ENCODE measurements at places on chromosomes 3 and 15.

GRCh38 chr3:106379251-106379750 lies 510.5 kb upstream of the CBLB start:
- no peak for DNase-seq

DNA sequence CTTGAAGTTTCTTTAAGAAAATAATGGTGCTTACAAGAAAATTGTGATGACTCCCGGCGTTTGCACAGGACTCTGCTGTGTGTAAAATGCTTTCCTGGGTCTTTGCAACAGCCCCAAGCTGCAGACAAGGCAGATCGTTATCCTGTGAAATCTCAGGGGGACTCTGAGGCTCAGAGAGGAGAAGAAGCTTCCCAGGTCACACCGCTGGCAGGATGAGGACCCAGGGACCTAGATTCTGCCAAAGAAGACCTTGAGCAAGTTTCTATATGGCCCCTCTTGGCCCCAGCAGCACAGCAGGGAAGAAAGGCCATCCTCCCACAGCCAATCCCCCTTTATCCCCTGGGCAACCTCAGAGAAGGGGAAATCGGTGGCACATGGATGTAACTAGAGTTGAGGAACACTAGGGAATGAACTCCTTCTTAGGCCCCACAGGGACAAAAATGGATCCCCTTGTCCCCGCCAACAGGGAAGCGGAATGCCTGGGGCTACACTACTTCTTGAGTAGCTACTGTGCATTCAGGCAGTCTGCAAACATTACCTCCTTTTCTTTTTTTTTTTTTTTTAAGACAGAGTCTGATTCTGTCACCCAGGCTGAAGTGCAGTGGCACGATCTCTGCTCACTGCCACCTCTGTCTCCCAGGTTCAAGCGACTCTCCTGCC lies 72.8 kb downstream of the CPN2 start:
- DNase-seq, result no peak

DNA sequence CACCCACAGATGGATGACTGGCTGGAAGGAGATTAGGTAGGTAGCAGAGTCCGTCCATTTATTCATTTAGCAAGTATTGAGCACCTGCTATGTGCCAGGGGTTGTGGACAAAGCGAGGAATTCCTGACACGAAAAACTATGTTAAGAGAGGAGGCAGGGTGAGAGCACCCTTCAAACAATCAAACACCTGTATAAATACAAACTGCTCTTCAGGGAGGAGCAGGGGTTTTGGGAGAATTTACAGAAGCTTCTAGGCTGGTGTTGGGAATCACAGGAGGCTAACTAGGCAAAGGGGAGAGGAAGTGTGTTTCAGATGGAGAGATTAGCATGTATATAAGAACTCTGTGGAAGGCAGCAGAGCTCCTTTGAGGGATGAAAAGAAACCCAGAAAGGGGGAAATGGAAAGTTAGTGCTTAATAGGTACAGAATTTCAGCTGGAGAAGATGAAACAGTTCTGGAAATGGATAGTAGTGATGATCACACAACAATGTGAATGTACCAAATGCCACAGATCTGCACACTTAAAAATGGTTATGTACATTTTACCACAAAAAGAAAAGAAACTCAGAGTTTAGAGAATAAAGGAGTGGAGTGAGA lies 805 bp upstream of the SEC22C start:
- DNase-seq, result no peak

GRCh38 chr15:32774022-32774421 lies 56.2 kb downstream of the GREM1 start:
- DNase-seq, result no peak

DNA sequence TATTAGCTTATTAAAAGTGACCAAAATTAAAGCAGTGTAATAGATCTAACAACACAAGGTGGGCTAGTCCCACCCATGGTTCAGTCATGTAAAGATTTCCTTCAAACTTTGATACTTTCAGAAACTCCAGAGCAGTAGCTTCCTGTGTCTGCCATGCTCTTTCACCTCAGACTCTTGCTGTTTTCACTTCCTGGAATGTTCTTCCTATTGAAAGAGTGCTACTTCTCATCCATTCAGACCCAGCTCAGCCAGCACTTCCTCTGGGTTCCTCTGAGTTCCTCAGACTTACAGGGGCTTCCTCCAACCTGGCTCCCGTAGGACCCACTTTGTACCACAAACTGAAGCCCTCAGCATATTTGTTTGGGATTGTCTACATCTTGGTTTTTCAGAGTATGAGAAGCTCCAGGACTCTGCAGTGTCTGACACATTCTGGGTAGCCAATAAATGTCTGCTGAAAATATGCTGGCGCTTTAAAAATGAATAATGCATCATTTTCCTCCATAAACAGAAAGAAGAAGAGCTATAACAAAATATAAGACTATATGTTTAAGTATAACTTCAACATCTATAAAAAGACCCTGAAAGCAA lies 18.0 kb downstream of the NCEH1 start:
- no peak for DNase-seq

DNA sequence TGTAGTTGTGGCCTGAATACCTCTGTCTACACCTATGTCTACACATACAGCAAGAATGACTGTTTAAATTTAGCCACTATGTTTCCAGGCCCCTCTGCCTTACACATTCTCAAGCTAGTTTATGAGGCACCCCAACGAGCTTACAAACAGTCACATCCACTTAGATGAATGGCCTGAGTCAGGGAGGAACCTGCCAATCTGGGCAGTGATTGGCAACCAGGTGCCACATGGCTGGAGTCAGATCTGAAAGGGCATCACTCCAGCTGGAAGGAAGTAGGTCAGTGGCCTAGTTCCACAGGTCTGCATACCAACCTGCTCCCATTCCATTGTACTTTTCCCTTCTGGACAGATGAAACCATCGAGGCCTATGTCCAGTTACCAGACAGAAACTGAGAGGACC lies 136.3 kb downstream of the FOXP1 start:
- DNase-seq, result no peak

- DNase-seq, result no peak
These were observed 523.1 kb downstream of the ROBO2 start for GRCh38 chr3:77563012-77563411.

GRCh38 chr3:22704166-22704565 lies 499.0 kb upstream of the UBE2E2 start:
- DNase-seq, result no peak

- DNase-seq, result no peak
These were observed 36.2 kb upstream of the PROK2 start for GRCh38 chr3:71821116-71821515.

DNA sequence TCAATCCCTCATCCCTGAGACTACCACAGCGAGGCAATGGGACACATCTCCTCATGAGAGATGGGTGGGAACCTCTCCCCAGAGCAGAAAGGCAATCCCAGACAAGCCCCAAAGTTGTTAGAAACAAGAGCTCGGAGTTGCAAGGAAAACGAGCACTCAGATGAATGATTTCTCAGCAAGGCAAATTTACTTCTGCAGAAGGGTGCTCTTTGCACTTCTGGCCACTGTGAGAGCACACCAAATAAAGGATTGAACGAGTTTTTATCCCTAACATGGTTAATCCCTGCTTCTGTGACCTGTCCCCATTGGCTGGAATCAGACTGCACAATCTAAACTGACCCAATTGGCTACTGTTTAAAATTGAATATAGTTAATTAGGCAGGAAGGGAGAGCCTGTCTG lies 339.1 kb upstream of the POU1F1 start:
- no peak for DNase-seq

- no peak for DNase-seq
These were observed 33.2 kb downstream of the SCAPER start for GRCh38 chr15:76871930-76872329.

- no peak for DNase-seq
These were observed 397.3 kb upstream of the RASGRP1 start for GRCh38 chr15:38961931-38962330.

DNA sequence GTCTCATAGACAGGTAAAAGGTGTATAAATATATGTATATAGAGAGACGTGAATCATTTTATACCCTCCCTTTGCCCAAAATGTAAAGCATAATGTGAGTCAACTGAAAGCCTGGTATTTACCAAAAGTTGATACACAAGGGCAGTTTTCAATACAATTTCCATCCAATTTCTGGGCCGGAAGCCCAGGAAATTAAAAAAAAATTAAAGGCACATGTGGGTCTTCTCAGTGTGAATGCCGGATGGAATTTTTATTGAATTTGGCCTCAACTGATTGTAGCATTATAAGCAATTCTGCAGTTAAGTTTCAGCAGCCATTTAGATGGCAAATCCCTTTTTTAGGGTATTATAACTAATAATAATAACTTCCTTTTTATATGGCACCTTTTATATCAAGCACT lies 3.3 kb upstream of the CNTN3 start:
- DNase-seq, result no peak

DNA sequence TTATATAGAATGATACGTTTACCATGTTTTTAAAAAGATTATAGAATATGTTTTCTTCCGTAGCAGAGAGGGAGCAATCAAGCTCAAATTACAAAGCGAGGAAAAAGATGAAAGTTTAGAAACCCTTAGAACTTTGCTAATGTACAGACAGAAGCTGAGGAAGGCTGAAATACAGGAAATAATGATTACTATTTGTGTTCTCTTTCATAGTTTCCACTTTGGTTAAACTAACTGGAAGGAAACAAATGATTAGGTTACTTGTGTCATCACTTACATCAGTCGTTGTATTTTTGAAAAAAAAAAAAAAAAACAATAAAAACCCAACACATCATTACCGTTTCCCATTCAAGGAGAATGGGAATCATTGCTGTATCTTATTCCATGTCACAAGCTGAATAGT lies 337.8 kb upstream of the CBLB start:
- no peak for DNase-seq

DNA sequence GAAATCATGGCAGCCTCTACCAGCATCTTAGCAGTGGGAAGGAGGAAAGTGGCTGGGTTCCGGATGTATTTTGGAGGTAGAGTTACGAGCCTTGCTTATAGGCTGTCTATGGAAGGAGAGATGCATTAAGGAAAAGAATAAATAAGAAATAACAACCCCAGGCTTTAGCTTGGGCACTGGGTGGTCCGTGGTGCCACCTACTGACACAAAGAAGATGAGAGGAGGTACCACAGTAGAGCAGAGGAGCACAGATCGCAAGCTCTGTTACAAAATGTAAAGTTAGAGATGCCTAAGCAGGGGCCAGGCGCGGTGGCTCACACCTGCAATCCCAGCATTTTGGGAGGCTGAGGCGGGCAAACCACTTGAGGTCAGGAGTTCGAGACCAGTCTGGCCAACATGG lies 74.8 kb downstream of the TMEM39A start:
- no peak for DNase-seq

DNA sequence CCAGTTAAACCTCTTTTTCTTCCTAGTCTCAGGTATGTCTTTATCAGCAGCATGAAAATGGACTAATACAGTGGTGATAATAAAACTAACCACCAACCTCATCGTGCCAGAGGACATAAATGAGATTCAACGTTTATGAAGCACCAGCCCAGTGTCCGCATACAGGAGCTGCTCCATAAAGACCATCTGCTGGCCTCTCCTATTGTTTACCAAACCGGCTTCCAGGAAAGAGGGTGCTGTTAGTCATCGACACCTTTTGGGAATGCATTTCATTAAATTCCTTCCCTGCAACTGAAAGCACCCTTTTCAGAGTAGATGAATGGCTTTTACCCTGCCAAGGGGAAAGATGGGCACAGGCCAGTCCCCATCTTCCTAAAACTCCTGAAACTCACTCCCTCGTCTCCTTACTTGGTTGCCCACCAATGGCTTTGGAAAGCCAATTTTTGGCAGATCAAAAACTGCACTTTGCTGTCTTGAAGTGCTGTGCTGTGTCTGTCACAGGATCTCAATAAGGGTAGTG lies 122.1 kb downstream of the AQP9 start:
- no peak for DNase-seq

DNA sequence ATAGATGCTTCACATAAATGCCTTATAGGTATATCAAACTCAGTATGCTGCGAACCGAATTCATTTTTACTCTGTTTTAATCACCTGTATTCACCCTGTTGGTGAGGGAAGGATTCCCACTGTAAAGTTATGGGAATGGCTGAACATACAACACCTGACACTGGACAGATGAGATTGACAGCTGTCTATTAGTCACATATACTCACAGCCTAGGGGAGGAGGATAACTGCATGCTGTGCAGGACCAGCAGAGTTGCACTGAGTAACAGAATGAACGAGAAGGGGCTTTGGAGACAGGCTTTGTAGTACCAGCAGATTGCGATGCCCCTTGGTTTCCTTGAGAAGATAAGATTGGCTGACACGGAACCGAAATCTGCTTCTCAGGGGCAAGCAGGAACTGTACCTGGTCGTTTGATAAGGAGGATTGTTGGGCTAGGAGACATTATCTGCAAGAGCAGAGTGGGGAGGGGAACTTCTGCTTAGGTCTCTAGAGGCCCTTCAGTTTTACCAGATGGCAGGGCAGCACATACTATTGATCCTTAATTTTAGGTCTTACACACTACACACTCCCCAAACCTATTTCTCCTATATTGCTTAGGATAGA lies 43.5 kb upstream of the SLC22A13 start:
- no peak for DNase-seq

DNA sequence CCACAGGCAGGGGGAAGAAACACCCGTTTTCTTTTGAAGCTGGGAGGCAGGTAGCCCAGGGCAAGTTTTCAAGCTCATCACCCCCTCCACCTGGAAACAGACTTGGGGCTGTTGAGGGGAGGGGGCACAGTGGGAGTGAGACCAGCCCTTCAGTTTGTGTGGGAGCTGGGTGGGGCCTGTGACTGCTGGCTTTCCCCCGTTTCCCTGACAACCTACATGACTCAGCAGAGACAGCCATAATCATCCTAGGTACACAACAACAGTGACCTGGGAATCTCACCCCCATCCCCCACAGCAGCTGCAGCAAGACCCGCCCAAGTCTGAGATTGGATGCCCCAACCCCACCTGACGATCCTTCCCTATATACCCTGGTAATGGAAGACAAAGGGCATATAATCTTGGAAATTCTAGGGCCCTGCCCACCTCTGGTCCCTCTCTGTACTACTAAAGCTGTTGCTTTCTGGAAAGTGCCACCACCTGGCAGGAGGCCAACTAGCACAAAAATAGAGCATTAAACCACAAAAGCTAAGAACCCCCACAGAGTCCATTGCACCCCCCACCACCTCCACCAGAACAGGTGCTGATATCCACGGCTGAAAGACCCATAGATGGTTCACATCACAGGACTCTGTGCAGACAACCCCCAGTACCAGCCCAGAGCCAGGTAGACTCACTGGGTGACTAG lies 422.2 kb upstream of the SGO1 start:
- no peak for DNase-seq

DNA sequence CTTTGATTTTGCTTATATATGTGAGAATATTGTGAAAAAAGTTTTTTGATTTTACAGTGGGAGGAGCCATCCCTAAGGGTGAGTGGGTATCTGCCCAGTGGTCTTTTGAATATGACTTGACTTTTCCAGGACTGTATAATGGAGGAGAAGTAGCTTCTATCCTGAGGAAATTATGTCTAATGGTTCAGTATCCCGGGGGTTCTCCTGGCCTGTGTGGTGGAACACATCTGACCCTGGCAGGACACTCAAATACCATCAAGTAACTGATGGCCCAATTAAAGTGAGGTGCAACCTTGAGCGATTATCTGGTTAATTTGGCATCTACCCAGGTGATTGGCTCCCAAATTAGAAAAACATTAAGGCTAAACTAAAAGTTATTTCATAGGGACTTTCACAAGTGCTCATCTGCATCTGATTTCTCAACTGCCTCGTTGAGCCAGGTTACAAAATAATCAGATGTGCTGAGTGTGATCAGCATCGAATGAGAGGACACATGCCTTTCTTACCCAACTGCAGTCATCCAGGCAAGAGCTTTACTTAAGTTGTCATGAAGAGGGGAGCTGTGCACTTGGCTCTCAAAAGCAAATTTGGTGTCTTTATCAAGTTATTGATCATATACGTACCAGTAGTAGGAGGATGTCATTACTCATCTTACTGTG lies 201.4 kb downstream of the IL5RA start:
- no peak for DNase-seq

- DNase-seq, result no peak
These were observed 27.0 kb upstream of the APH1B start for GRCh38 chr15:63250312-63250965.

Data from activated CD4-positive, alpha-beta T cell treated with anti-CD3 and anti-CD28 coated beads for 4 hours (primary cell).